ENCODE measurements at places on chromosomes 6 and 20. TPM values are rescaled to one million over a fixed set of nuclear protein-coding genes. Genes with fewer than 3 reads are reported as not detected.
A peak's percentile ranks its signal among the peaks of the same experiment; 100 is the strongest.

DNA sequence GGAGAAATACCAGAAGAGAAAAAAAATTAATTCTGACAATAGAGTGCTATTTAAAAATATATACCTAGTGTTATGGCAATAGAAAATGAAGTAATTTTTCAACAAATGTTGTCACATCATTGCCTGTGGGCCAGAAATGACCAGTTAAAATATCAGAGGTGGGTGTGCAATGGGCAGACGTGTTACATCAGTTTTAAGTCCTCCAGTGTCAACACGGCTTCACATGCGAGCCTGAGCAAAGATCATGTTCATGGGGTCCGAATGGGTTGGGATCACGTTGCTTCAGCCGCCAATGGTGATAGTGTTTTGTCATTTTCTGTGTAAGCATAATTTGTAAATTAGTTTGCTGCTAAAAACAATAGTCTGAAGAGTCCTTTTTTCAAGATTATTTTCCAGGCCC, 27.5 kb downstream of the TMEM200A start:
- no peak for DNase-seq

GRCh38 chr6:62516291-62517141, 230.5 kb upstream of the KHDRBS2 start:
- no peak for DNase-seq

DNA sequence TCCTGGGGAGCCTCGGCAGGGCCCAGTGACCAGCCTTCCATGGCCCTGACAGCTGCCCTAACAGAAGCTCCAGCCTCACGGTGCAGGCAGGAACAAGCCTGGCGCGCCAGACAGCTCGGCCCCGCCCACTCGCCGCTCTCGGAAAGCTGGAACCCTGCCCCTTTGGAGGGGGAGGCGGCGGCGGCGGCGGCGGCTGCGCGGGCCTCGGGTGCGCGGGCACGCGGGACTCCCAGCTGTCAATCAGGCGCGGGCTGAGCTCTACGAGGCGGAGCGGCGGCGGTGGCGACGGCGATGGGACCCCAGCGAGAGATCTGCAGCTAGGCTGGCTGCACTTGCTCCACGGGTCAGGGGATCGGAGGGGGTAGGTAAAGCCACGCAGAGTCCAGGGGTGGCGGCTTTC, at the start of gene NRSN1:
TSS of gene NRSN1 (plus strand) at position 236 of the 400 bp plus-strand sequence. CDS start 8,113 bp downstream, outside the sequence.
- DNase-seq: no peak

The UNC93A gene
- not detected for total RNA-seq

The CD24 gene
- total RNA-seq: not detected

- DNase-seq: no peak
Measured at GRCh38 chr6:102902471-102902870, 1509.0 kb downstream of the GRIK2 start.

The POM121L2 gene
- not detected for total RNA-seq

DNA sequence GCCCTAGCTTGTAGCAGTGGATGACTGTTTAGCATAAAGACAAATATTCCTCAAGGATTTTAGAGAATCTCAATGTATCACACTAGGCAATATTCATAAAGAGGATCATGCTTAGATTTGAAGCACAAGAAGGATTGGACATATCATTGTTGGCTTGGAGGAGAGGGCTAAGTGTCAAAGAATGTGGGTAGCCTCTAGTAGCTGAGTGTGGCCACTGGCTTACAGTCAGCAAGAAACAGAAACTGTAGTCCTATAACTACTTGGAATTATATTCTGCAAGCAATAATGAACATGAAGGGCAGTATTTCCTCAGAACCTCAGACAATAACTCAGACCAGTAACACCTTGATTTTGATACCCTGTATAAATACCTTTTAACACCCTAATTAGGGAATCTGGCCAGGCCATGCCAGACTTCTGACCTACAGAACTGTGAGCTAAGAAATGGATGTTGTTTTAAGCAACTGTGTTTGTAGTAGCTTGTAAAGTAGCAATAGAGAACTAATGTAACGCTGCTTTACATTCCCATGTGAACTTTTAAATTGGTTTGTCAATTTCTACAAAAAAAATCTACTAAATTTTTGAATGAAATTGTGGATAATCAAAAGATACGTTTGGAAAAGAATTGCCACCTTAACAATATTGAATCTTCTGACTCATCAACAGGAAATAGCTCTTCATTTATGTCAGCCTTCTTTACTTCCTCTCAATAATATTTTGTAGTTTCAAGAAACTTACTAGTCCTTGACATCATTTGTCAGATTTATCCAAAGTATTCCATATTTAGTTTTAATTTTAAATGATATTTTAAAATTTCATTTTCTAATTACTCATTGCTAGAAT, 65.2 kb upstream of the RSPO3 start:
- DNase-seq: no peak

GRCh38 chr6:70957284-70957617, 391 bp upstream of the B3GAT2 start:
- DNase-seq: no peak

DNA sequence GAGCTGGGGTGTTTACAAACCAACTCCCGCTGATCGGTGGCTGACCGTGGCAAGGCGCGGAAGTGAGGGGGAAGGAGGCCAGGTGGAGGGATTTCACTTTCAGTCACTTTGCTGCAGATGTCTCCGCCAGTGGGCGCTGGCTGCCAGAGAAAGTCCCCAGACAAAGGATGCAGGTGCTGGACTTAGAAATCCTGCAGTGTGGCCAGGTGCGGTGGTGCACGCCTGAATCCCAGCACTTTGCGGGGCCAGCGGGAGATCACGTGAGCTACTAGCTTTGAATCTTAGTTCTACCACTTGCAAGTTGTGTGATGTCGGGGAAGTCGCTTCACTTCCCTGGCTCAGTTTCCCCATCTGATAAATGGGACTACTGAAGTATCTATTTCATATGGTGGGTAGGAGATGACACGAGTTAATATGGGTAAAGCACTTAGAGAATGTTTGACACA, 180.4 kb downstream of the ZNF217 start:
- DNase-seq: peak; percentile 13

GRCh38 chr6:133889557-133890403, 867 bp downstream of the TCF21 start:
- no peak for DNase-seq

The TREM2 gene
- not detected for total RNA-seq

DNA sequence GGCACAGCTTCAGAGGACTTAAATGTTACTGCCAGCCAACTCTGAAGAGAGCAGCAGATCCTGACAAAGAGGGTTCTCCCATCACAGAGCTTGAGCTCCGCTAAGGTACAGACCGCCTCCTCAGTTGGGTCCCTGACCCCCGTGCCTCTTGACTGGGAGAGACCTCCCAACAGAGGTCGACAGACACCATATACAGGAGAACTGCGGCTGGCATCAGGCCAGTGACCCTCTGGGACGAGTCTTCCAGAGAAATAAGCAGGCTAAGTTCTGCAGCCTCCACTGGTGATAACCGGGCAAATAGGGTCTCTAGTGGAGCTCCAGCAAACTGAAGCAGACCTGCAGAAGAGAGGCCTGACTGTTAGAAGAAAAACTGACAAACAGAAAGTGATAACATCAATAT, 187.0 kb downstream of the CLVS2 start:
- DNase-seq: no peak

The DDX43 gene
- 2.0 TPM for total RNA-seq

DNA sequence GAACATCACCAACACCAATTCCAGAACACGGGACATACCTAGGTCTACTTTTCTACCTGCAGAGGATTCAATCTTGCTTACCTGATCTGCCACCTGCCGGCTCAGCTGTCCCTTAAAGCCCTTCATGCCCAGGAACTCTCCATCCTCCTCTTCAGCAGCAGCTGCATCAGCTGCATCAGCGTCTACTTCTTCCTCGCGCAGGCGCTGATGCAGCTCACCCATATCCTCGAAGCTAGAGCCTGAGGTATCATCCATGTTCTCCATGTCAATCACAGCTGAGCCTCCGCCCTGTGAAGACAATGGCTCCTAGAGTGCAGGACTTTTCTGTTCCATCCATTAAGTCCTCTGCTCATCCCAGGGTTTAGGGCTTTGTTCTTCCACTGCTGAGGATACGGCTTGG, 918 bp downstream of the YIPF3 start:
- no peak for DNase-seq

- DNase-seq: no peak
Measured at GRCh38 chr20:24166123-24166381, 177.5 kb upstream of the GGTLC1 start.

DNA sequence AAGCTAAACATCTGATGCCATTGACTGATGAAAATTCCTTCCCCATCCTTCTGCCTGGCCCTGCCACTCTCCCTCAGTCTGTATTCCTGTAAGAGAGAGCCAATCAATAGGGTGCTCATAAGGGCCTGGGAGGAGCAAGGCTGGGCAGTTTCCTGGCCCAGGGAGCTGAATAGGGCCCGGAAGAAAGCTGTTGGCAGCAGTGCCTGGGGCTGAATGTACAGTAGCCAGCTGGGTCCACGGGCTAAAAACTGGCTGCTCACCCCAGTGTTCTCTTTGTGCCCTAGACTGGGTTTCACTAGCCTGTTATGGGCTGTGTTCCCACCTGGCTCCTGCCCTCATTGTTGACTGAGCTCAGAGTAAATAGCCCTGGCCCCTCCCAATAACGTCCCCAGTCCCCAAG, 1.7 kb upstream of the WFDC2 start:
- no peak for DNase-seq

GRCh38 chr20:62186096-62186426, 3.2 kb downstream of the MTG2 start:
- DNase-seq: no peak

DNA sequence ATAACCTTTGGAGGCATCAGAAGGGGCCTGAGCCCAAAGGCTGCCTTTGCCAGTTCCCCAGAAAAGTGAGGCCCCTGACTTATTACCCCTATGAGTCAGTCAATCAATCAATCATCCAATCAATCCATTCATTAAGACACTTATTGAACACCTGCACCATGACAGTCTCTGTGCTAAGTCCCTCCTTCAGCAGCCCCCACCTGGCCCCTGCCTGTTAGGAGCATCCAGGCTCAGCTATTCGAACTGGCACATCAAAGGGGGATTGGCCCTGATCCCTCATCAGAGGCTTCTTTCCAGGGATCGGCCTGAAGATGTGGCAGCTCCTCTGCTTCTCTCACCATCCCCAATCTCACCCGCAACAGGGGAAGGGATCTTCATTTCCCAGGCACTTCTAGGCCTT, 27.7 kb upstream of the VEGFA start:
- no peak for DNase-seq

GRCh38 chr6:25488156-25488555, 163.9 kb upstream of the SCGN start:
- no peak for DNase-seq

DNA sequence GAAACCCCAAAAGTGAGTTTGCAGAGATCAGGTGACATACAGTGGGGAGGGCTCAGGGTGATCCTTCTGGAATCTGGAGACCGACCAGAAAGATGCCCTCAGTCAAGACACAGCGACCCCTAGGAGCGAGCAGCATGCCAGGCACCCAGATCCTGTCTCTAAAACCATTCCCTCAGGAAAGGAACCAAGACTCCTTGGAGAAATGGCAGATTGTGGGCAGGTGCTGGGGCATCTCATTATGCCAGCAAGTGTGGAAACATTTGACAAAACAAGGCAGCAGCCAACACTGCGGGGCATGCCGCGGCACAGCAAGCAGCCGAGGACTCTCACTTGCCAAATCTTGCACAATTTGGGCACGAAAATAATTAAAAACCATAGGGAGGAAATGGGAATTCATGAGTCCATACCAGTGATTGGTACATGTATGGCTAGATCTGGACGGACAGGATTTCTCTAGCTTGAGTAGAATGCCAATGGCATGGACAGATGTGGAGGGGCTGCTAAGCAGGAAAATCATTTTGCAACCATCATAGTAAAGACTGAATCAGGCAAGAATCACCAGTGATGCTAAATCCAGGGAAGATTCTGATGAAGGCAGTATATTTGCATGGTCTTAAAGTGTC, 76.9 kb downstream of the GINS1 start:
- no peak for DNase-seq

The XKR7 gene
- not detected for total RNA-seq

DNA sequence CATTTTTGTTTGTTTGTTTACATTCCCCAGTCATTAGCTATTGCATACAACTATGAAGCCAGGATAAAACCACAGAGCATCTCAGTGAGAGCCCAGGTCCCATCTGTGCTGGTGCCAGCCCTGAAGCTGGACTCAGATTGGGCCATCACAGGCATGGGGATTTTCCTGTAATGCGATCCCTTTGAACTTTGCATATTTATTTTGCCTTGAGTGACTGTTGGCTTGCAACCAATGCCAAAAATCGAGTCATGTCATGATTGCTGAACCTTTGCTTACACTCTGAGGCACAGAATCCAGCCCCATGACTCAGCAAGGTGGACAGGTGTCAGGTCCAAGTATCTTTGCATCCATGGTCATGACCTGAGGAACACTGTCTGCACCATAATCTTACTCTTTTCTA, 46.2 kb upstream of the GGTLC1 start:
- DNase-seq: no peak

The GJA1 gene
- total RNA-seq: not detected

GRCh38 chr6:170505306-170505705, 47.8 kb downstream of the PSMB1 start:
- DNase-seq: no peak

DNA sequence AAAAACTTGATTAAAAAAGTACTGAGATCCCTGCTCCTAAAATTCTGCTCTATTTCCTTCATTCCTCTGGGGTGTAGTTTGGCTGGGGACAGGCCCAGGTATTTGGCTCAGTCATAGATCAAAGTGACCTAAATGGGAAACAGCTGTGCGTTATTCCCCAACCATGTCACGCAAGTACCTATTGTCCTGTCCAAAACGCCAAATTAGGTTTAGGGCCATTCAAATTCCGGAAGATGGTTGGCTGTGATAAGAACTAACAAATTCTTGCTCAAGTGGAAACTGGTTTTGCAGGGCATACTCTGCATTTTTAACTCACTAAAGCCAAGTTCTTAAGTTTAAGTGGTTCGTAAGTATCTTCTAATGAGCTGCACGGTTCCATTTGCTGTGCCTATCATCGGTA, 147.6 kb upstream of the TMEM170B start:
- DNase-seq: no peak

The GSTA3 gene
- not detected for total RNA-seq

The ME1 gene
- 0.97 TPM for total RNA-seq

- DNase-seq: no peak
Measured at GRCh38 chr20:60694763-60695162, 557.3 kb upstream of the CDH4 start.

DNA sequence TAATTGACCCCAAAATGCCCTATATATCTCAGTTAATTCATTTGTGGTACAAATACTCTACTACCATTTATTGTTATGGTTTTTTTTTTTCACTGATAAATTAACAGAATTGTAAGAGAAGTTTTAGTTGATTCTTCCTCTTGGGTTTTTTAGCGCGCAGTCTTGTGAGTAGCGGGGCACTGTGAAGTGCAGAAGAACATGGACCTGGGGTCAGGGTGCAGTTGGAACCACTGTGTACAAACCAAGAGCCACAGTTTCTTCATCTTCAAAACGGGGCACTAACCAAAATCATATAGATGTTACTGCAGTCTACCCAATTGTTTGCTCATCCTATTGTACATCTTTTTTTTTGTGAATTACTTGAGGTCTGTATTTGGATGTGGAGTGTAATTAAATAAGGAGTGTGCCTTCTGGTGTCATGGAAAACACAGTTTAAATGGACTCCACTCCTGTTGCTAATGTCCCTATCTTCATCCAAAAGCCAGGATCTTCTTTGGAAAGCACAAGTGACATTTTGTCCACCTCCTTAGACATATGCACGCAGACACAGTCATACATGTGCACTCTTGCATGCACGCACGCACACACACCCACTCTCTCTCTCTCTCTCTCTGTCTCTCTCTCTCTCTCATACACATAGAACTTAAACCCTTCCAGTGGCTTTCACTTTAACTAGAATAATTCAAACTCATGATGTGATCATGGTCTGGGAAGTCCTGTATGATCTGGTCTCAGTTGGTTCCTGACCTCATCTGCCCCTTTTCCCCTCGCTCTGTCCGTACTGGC, 51.5 kb downstream of the AFDN start:
- no peak for DNase-seq

Measured in T-helper 17 cell (primary cell).